ENCODE measurements at places on chromosomes 12 and 14.

DNA sequence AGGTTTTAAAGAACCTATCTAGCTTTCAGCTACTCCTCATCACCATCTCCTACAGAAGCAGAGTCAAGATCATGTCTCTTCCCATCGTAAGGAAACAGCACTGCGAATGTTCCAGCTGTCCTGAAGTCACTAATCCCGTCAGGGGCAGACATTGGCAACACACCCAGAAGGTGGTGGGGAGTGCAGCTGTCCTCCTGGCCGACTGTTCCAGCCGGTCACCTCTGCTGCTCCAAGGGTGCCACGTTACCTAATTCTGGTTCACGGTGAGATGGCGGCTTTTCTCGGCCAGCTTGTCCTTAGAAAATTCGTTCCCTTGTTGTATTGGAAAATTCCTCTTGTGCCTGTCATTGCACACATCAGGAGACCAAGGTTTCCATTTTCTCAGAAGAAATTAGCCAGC, 196.2 kb downstream of the ZFP36L1 start:
- DNase-seq = no peak

- no peak for DNase-seq
These were observed 135.7 kb upstream of the ATXN7L3B start for GRCh38 chr12:74401966-74402365.

GRCh38 chr12:43238281-43238680, 313.7 kb downstream of the ADAMTS20 start:
- DNase-seq = no peak

GRCh38 chr14:77123381-77124325, 17.9 kb downstream of the ZDHHC22 start:
- DNase-seq = no peak

- no peak for DNase-seq
These were observed 100.8 kb downstream of the AACS start for GRCh38 chr12:125166041-125166440.

DNA sequence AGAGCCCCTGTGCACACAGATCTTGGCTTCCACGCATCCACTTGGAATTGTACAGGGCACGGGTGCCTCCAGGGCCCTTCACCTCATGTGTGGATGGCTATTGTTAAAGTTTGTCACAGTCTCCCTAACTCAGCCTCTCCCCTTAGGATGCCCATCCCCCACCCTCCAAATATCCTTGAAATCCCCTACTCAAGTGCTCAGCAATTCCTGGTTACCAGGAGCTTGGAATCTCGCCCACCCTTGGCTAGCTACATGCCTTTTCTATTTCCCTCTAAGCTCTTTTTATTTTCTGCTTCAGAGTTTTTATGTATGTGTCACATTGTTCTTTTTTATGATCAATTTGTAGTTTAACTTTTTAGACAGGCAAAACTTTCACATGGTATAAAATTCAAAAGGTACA, 13.0 kb upstream of the NR1H4 start:
- DNase-seq = no peak

GRCh38 chr12:3333583-3333982, 157.4 kb upstream of the PRMT8 start:
- no peak for DNase-seq

- DNase-seq = no peak
These were observed 996 bp downstream of the SLC2A3 start for GRCh38 chr12:7934889-7935492.

- DNase-seq = no peak
These were observed 51.8 kb downstream of the GNS start for GRCh38 chr12:64707362-64707761.

- no peak for DNase-seq
These were observed 851.4 kb upstream of the SEL1L start for GRCh38 chr14:82385048-82385447.

DNA sequence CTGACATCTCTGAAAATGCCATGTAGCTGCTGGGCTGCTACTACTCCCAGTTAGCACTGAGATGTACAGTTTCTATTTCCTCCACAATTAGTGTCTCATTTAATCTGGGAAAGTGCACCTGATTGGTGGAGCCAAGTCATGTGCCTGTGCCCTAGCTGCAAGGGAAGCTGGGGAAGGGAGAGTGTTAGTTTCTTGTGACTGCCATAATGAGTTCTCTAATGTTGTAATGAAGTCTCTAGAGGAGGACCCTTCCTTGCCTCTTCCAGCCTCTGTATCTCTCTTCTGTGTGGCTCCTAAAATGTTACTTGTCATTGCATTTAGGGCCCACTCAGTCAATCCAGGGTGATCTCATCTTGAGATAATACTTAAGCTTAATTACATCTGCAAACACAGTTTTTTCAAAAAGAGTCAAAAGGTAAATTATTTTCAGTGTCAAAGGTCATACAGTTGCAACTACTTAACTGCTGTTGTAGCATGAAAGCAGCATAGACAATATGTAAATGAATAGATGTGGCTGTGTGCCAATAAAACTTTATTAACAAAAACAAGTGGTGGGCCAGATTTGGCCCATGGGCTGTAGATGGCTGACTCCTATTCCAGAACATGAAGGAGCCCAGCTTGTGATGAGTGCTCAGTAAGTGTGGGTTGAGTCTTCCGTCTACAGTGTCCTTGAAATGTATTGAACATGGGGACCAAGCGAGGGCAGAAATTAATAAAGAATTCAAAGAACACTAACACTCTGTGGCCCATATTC, 137.2 kb upstream of the MAP1LC3B2 start:
- no peak for DNase-seq

- DNase-seq = peak; percentile 28
These were observed at the start of gene NID2 for GRCh38 chr14:52068615-52069306. NID2 (minus strand) TSS chr14:52069059; CDS start chr14:52068994, 65 bp downstream.

- DNase-seq = peak; percentile 47
These were observed 24.3 kb upstream of the RCOR1 start for GRCh38 chr14:102568115-102568614.

- DNase-seq = no peak
These were observed 7.6 kb downstream of the ISM2 start for GRCh38 chr14:77491056-77491455.

DNA sequence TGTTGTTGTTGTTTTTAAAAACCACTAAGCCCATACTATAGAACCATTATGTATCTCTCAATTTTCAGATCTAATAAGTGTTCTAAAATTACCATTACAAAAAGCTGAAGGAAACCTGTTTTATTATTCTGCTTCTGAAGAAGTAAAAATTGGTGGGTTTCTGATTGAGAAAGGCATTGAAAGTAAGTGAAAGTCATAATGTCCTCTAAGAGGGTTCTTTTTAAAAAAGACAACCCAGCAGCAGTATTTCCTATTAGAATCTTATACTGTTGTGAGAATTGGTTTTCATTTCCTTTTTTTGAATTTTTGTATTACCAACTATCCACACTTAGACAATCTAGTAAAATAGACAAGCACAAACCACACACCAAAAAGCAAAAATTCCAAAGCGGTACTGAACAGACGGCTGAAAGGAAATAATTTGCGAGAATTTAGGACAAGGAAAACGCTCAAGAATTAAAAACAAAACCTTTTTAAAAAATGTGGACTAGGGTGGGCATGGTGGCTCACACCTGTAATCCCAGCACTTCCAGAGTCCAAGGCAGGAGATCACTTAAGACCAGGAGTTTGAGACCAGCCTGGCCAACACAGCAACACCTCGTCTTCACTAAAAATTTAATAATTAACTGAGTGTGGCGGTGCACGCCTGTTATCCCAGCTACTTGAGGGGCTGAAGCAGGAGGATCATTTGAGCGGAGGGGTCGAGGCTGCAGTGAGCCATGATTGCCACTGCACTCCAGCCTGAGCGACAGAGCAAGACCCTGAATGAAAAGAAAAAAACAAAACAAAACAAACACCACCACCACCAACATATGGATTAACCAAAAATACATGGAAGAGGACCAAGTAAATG, 66.7 kb upstream of the AP4S1 start:
- no peak for DNase-seq

GRCh38 chr14:93830753-93831461, 42.6 kb upstream of the PRIMA1 start:
- no peak for DNase-seq

GRCh38 chr12:29241821-29242591, 92.9 kb downstream of the FAR2 start:
- DNase-seq = no peak

- no peak for DNase-seq
These were observed 217.1 kb upstream of the BTG1 start for GRCh38 chr12:92362785-92363184.

- DNase-seq = no peak
These were observed 28.6 kb downstream of the TRHDE start for GRCh38 chr12:72300728-72301127.

DNA sequence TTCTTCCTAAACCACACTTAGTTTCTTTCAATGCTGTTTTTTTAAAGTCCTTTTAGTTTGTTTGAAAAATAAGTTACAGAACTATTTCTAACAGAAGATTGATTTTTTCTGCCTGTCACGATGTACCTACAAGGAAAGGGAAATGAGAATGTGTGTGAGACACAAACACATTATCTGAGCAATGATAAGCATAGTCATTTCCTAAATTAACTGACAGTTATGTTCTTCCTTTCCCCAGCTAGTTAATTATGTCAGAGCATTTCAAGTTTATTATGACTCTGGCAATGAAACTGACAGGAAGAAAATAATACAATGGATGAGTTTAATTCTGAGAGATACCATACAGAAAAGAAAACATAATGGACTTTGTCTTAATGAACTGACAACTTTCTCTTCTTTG, 21.3 kb upstream of the LDHB start:
- no peak for DNase-seq

GRCh38 chr12:48356041-48356768, 5.5 kb upstream of the ZNF641 start:
- DNase-seq = no peak

- no peak for DNase-seq
These were observed 378.9 kb upstream of the PRICKLE1 start for GRCh38 chr12:42968426-42968825.

- no peak for DNase-seq
These were observed 115.4 kb downstream of the GCH1 start for GRCh38 chr14:54787261-54787660.

GRCh38 chr12:16076557-16076956, 165.4 kb downstream of the DERA start:
- DNase-seq = no peak

GRCh38 chr12:19994968-19995367, 373.4 kb upstream of the PDE3A start:
- DNase-seq = no peak

- DNase-seq = no peak
These were observed 62.6 kb downstream of the DUSP6 start for GRCh38 chr12:89289720-89290119.

GRCh38 chr14:105219753-105220152, 28.6 kb upstream of the BTBD6 start:
- no peak for DNase-seq

- DNase-seq = no peak
These were observed 250.2 kb downstream of the TRHDE start for GRCh38 chr12:72522411-72522810.

DNA sequence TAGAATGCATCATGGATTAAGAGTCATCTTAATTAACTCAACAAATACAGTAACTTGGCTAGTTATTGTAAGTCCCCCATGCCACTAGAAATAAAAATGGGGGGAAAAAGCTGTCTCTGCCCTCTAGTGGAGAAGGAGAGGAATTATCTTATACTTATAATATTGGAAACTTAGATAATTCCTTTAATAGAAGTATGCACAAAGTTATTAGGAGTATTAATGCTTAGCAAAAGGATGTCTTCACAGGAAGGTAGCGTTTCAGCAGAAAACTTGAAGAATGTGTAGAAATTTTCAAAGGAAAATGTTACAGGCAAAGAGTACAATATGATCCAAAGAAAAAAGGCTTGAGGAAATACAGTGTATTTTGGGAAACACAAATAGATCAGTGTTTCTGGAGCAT, 19.8 kb downstream of the OR5AU1 start:
- DNase-seq = no peak

GRCh38 chr14:95549656-95550585, 15.1 kb downstream of the GLRX5 start:
- DNase-seq = no peak

DNA sequence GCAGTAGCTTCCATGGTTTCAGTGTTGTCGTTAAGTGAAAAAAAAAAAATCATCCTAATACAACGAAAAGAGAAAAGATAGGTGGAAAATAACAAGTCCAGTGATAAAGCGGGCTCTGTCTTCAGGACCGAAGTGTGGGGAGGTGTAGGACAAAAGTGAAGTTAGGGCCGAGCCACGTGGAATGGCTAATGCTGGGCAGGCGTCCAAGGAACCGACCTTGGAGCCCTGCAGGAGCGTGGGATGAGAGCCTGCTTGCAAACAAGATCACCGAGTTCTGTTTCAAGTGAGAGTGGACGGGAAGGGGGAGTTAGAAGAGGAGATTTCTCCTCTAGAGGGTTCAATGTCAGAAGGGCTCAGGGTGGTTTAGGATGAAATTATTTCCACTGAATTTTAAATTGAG, 22.2 kb downstream of the A2ML1 start:
- DNase-seq = no peak

DNA sequence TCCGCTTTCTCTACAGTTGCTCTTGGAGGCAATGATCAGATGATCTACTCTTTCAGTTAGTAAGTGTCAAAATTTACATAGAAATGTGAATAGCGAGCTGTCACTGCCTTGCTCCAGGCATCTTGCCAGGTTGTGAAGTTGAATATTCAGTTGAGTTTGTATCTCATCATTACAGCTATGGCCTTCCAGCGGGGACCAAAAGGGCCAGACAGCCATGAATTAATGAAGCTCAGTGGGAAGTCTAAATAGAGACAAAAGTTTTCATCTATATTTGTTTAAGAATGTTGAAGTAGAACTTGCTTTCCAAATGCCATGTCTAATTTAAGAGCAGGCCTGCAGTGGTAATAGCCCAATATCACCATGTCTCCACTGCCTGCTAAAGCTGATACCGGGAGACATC, 387.8 kb downstream of the FLRT2 start:
- no peak for DNase-seq

- no peak for DNase-seq
These were observed 65.9 kb upstream of the VASH1 start for GRCh38 chr14:76695263-76695920.

DNA sequence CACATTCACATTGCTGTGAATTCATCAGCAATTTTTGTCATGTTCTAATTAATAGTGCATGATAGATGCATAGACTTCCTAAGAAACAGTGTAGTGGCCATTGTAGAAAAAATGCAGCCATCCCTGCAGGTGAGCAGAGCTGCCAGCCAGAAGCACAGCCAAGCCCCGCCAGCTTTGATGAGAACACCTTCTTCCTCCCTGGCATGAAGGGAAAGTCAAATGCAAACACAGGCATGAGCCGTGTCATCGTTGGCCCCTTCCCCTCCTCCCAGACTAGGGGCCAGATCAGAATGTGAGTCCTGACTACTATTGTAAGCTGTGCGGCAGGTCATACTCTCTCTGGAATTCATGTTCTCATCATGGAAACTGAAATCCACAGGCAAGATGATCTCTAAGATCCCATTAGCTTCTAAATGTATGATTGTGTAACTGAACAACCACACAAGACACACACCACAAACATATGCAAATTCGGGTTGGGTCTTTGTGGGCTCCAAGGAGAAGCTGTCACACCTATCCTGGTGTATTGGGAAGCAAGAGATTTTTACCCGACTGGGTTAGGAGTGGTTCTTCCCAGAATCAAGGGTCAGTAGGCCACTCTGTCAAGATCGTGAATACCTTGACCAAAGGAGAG, 2.8 kb upstream of the AQP2 start:
- DNase-seq = no peak

GRCh38 chr12:12195516-12195915, 71.3 kb downstream of the LRP6 start:
- no peak for DNase-seq

Data from activated CD4-positive, alpha-beta T cell treated with anti-CD3 and anti-CD28 coated beads for 24 hours (primary cell).